ENCODE measurements at places on chromosomes 6 and 20.

- peak; percentile 14 for DNase-seq
Measured at GRCh38 chr20:31967830-31968249, at the start of gene XKR7. TSS of gene XKR7 (plus strand) at chr20:31968151. CDS start at chr20:31968176, 25 bp downstream.

- DNase-seq = no peak
Measured at GRCh38 chr20:4081421-4081820, 66.1 kb upstream of the RNF24 start.

DNA sequence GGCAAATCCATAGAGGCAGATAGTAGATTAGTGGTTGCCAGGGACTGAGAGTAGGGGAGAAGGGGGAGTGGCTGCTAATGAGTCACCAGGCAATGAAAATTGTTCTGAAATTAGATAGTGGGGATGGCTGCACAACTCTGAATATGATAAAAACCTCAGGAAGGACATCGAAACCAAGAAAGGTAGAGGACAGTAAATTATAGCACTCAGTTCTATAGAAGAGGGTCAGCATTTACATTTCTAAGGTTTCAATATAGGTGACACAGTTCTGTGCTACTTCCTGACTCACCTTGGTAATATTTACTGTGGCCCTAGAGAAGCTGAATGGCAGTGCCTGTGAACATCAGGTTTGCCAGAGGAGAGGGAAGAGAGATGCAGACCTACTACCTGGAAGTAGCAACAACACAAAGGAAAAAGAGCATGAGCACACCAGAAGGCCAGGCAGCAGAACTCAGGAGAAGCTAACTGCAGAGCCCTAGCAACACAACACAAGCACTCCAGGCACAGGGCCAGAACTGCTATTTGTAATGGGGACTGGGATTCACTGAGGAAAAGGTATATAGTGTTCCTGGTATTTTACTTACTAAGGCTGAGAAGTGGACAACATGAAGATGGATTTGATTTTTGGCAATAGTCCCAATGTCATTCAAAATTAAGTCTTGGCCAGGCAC is 75.9 kb downstream of the PLCG1 start:
- no peak for DNase-seq

GRCh38 chr6:47567586-47567985 is 90.0 kb downstream of the CD2AP start:
- no peak for DNase-seq

GRCh38 chr6:130514712-130515111 is 148.9 kb downstream of the TMEM200A start:
- DNase-seq = no peak

- DNase-seq = no peak
Measured at GRCh38 chr6:43703512-43704429, 16.2 kb upstream of the MRPS18A start.

DNA sequence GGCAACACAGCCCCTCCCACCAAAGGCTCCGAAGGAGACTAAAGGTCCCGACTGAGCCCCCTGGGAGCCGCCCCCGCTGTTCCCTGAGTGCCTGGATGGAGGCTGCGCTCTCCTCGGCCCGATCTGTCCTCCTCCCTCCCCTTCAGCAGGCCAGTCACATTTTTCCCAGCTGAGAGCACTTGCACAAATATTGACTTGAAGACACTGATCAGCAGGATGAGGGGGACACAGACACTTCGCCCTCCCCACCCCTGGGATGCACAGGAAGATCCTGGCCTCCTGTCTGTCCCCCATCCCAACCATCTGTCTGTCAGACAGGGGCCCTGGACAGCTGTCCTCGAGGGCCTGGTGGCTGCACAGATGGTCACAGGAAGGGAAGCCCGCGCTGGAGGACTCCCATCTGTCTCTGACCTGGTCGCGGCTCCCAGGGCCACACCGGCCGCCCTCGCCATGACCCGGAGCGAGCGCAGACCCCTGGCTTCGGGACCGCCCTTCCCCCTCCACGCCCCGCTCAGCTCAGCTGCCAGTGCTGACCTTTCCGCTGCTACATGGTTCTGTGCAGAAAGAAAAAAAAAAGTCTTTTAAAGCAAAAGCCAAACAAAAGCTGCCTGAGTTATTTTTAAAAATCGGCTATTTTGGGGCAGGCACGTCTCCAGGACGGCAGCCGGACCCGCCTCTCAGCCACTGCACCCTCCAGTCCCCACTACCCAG is 11.1 kb downstream of the LAMA5 start:
- no peak for DNase-seq

GRCh38 chr20:23142162-23143050 is 56.3 kb upstream of the CD93 start:
- DNase-seq = no peak

- no peak for DNase-seq
Measured at GRCh38 chr20:39813190-39813829, 851.2 kb downstream of the DHX35 start.

GRCh38 chr6:10414756-10415616 is at the start of gene TFAP2A:
TSS of gene TFAP2A (minus strand) at chr6:10415074. CDS start at chr6:10414991, 83 bp downstream.
- DNase-seq = no peak

DNA sequence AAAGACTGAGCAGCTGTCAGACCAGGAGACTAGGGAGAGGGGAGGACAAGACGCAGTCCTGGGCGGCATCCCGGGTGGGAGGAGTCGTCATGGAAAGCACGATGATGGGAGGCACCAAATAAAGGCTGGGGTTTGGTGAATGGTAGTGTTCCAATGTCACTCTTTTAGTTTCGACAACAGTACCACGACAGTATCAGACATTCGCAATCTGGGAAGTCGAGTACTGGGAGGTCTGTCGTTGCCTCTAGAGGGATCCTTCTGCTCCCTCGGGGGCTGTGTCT is 32.1 kb downstream of the PSMG4 start:
- DNase-seq = no peak

DNA sequence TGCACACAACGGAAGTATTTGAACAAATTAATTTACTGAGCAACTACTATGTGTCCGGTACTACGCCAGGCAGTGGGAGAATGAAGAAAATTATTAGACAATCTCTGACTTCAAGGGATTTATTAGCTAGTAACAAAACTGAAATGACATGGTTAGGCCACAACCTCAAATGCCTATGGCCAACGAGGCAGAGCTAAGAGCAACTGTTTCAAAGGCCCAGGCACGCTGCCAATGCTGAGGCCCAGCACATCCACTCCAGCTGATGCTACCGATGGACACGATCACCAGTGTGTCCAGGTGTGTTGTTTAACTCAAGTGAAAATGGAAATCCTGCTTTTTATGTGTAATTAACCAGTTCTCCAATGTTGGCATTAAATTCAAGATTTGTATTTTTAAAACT is 420.9 kb downstream of the PRKN start:
- DNase-seq = no peak

DNA sequence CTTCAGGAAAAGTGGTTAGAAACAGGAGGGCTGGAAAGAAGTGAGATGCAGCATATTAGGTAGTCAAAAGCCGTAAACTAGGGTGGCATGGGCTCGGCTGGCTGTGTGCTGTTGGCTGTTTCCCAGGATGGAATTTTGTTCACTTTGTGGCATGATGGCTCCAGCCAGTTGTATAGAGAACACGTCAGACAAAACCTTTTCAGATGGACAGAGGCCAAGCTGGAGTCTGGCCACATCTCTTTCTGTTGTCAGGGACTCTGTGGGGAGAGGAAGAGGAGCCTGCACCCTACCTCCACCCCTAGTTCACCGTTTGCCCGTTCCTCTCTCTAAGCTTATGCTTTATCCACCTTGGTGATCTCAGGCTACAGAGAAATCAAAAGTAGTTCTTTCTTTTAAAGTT is 22.0 kb downstream of the C6orf89 start:
- DNase-seq = no peak

- DNase-seq = peak; percentile 4
Measured at GRCh38 chr6:153231048-153231646, 100.1 kb upstream of the RGS17 start.

DNA sequence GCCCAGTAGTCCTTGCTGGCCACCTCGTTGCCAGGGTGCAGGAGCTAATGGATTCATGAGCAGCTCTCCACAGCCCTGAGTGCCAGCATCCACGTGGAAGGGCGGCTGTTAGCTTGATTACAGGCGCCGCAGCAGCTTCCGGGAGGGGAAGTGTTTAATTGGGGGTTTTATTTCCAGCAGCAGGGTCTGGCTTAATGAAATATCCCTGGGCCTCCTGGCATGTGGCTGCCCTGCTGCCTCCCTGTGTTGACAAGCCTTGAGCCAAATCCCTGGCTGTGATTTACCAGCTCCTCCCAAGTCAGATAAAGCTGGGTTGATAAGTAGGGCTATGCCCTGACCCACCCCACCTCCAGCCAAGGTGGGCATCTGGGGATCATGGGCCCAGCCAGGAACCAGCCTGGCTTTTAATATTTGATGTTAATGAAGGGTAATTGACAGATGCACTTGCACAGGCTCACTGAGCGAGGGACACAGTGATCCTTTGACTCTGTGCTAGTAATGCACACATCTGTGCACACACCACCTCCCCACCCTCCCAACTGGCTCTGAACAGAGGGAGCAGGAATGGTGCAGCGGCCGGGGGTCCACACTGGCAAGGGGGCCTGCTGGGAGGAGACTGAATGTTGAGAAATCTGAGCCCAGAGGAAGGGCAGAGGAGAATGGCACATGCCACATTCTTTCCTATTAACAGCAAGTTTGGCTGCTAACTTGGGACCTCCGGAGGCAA is 13.6 kb downstream of the GLP1R start:
- DNase-seq = no peak

DNA sequence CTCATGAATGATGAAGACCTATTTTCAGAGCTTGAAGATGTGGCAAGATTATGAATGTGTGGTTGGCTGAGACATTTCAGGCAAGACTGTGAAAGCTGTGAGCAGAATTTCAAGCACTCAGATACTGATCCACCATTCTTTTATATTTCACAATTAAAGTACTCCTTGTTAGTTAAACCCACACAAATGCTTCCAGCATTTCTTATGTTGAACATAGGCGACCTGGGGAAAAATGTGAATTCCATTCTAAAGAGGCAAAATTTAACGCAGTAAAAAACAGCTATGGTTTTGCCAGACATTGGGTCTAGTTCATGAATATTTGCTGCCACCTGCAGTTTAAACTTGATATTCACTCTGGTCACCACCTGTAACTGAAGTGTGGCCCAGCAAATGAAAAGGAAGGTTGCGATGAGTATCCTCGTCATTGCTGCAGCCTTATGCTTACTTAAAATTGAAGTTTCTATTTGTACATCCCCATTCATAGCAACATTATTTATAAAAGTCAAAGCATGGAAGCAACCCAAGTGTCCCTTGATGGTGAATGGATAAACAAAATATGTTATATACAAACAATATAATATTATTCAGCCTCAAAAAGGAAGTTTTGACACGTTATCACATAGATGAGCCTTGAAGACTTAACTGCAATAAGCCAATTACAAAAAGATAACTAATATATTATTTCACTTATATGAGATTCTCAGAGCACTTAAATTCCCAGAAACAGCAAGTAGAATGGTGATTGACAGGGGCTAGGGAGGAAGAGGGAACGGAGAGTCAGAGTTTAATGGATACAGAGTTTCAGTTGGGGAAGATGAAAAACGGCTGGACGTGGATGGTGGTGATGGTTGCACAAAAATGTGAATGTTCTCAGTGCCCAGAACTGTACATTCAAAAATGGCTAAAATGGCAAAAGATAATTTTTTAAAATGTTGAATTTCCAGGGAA is 32.4 kb upstream of the FAM184A start:
- no peak for DNase-seq

GRCh38 chr6:21870076-21870730 is 276.7 kb downstream of the SOX4 start:
- no peak for DNase-seq

DNA sequence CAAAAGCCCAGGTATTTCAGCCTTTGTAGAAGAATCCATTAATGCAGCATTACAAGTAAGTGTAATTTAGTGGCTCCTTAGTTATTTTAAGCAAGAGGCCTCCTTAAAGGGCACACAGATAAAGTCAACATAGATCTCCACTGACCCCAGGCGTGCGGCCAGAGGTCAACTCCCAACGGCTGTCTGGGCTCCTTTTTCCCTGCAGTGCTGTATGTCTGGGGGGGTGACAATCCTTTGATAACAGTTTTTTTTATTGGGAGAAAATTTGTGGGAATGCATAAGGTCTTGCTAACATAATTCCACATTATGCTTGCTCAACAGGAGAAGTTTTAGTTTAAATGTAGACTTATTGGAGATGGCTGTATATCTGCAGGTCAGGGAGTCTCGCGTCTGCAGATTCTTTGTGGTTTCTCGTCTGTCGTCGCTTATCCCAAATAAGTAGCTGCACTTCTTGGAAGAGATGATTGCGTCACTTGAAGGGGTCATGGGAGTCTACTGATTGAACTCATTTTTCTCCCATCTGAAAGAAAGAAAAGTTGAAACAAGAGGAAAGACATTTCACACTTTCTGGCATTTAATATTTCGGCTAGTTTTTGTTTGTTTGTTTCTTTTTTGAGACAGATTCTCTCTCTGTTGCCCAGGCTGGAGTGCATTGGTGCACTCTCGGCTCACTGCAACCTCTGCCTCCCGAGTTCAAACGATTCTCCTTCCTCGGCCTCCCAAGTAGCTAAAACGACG is 151.7 kb upstream of the AKAP12 start:
- DNase-seq = no peak

GRCh38 chr6:153662982-153663381 is 376.1 kb upstream of the OPRM1 start:
- DNase-seq = no peak

GRCh38 chr6:13075141-13075845 is 253.0 kb downstream of the TBC1D7 start:
- no peak for DNase-seq

DNA sequence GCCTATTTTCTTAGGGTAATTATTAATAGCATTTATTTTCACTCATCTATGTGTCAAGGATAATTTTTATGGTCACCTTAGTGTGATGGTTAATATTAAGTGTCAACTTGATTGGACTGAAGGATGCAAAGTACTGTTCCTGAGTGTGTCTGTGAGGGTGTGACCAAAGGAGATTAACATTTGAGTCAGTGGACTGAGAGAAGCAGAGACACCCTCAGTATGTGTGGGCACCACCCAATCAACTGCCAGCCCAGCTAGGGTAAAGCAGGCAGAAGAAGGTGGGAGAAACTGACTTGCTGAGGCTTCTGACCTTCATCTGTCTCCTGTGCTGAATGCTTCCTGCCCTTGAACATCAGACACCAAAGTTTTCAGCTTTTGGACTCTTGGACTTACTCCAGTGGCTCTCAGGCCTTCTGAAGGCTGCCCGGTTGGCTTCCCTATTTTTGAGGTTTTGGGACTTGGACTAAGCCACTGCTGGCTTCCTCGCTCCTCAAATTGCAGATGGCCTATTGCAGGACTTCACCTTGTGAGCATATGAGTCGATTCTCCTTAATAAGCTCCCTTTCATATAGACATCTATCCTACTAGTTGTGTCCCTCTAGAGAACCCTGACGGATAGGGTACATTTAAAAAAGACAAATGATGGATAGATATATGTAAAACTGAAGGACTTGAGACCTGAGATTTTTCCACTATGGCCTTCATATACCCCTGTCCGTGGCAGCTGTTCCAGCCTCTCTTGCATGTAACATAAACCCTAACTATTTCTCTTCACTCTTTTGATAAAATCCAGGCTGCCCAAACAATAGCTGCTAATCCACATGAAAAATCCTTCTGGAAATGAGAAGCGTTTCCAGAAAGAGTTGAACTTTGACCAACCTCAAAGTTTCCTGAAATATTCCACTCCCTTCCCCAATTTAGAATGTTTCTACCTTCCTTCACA is 62.1 kb upstream of the RGS17 start:
- no peak for DNase-seq

GRCh38 chr6:137980777-137981176 is 113.7 kb downstream of the TNFAIP3 start:
- no peak for DNase-seq

Data from stimulated activated CD4-positive, alpha-beta T cell treated with anti-CD3 and anti-CD28 coated beads, Interleukin-4, amount 100 ng/mL, for 1 hour (primary cell).